ENCODE measurements at places on chromosomes 7 and 10. TPM values are rescaled to one million over a fixed set of nuclear protein-coding genes. Genes with fewer than 3 reads are reported as not detected.

- DNase-seq = no peak
These were observed 15.8 kb downstream of the TAS2R39 start for GRCh38 chr7:143199040-143199439.

- peak; percentile 89 for DNase-seq
These were observed 75.4 kb downstream of the ANK3 start for GRCh38 chr10:60314069-60314940.

DNA sequence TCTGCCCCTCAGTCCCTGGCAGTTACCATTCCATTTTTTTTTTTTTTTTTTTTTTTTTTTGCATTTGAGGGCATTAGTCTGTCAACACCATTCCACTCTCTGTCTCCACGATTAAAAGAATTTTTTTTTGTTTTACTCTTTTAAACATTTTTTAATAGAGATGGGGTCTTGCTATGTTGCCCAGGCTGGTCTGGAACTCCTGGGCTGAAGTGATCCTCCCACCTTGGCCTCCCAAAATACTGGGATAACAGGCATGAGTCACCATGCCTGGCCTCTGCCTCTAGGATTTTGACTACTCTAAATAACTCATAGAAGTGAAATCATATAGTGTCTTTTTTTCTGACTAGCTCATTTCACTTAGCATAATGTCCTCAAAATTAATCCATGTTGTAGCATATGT, 16.5 kb upstream of the CLDN3 start:
- no peak for DNase-seq

GRCh38 chr7:107344286-107344685, 125.6 kb upstream of the GPR22 start:
- no peak for DNase-seq

TRPV5 gene
- not detected for total RNA-seq

Data from lung microvascular endothelial cell (primary cell).